ENCODE measurements at places on chromosomes 16 and 17. TPM values are rescaled to one million over a fixed set of nuclear protein-coding genes. Genes with fewer than 3 reads are reported as not detected.

- DNase-seq = no peak
Observed at GRCh38 chr16:83272843-83273242, 534.9 kb upstream of the HSBP1 start.

DNA sequence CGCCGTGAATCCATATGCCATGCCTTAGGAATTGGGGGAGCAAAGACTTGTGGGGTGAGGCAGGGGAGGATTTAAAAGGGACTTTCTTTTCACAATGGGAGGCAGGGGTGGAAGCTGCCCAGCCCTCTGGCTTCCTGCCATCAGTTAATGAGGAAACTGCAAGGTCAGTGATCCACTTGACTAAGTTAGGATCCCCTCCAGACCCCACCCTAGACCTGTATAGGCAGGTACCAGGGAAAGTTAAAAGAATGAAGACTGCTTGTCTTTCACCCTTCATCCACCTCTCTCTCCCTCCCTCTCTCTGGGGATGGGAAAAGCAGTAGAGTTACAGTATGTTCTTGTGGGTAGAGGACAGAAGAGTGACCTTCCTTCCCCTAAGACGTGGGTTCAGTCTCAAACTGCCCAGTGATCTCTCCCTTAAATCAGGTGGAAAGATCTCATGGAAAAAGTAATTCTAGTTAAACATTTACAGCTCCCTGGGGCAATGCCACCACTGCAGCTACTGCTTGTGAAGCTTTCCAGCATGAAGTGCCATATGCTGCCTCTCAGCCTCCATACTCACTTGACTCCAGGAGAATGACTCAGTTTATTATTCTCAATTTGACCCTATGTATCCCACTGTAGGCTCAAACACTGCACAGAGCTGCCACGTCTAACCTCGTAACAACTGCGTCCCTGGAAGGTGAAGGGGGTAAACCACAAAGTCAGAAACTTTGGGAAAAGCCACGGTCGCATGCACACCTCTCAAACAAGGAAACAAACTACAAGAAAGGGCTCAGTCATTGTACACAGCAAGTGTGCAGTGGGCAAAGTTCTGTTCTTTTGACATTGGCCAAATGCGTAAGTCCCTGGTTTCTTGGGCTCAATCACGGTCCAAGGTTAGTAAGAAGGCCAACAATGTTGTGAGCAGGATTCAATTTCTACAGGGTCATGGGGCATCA, 1.2 kb downstream of the COA3 start:
- DNase-seq = peak; percentile 96

- no peak for DNase-seq
Observed at GRCh38 chr16:82082097-82082496, 47.0 kb downstream of the HSD17B2 start.

DNA sequence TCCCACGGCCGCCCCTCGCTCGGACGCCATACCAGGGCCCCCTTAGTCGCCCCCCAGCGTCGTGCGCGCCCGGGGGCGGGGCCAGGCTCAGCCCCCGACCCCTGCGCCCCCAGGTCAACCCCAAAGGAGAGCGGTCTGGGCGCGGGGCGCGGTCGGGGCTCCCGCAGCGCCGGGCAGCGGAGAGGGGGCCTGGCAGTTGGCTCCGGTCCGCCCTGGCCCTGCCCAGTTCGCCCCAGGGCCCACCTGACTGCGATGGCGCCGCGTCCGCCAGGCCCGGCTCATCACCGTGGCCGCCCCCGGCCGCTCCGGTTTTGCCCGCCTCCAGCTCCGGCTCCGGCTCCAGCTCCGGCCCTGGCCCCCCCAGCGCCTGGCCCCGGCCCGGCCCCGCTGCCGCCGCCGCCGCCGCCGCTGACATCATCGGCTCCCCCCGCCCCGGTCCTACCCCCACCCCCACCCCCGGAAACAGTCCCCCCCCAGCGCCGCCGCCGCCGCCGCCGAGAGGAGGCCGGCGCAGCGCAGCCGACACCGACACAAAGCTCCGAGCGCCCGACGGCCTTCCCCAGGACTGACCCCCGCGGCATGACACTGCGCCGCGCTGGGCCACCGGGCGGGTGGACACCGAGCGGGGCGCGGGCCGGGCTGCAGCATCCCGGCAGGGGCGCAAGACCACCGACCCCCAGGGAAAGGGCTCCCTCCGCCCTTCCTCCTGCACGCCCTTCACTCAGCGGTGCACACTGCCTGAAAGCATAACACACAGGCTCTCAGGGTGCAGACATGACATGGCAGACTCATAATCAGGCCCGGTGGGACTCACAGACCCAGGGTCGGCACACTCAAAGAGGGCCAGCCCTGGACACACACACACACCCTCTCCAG, at the start of gene ZBTB4:
Gene ZBTB4, minus strand, starts transcription at position 419 of the 876 bp plus-strand sequence. CDS start 12,830 bp downstream, outside the sequence.
- no peak for DNase-seq

DNA sequence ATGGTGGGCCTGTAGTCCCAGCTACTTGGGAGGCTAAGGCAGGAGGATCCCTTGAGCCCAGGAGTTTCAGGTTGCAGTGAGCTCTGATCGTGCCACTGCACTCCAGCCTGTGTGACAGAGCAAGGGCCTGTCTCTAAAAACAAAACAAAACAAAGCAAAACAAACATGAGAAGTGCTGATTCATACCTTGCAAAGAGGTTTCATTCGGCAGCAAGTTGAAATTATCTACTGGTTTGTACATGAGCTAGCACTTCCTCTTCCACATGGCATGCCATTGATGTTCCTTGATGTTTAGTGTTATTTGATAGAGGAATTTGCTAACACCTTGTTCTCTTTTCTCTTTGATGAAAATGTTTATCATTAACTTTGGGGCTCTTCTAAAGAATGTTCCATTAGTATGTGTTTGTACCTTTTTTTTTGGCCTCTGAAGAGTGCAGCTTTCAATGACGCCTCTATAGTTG, 50.6 kb downstream of the SPECC1 start:
- peak; percentile 80 for DNase-seq

DNA sequence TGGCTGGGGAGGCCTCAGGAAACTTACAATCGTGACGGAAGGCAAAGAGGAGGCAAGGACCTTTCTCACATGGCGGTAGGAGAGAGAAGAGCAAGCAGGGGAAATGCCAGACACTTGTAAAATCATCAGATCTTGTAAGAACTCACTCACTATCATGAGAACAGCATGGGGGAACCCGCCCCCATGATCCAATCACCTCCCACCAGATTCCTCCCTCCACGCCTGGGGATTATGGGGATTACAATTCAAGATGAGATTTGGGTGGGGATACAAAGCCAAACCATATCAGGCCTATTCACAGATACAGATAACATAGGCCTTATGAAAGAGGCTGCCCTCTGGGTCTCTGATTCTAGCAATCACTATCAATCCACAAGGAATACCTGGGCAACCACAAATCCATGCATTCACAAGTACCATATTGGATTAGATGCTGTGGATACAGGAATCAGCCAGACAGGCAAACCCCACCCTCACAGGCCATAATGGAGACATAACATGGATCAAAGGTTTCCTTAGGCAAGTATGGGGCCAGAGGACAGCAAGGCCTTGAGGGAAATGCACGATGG, 284.9 kb downstream of the SOX9 start:
- DNase-seq = no peak

GRCh38 chr17:77400445-77400870, 259.7 kb downstream of the SEC14L1 start:
- DNase-seq = no peak

DNA sequence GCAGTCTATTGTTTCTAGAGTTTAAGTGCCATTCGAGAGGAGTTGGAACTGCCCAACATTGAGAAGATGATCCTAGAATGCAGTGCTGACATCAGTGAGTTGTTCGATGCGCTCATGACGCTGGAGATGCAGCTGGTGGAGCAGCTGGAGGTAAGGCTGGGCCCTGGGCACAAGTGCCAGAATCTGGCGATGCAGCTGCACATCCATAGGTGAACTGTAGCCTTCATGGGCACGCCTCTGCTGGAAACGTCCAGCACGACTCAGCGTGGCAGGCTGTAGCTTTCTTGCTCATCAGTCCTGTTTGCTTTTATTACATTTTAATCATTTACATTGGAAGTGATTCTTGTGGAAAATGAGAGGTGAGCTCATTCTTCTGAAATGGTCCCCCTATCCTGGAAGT, 31.7 kb downstream of the DRC3 start:
- DNase-seq = peak; percentile 4

GRCh38 chr16:5216441-5217080, 119.0 kb upstream of the EEF2KMT start:
- DNase-seq = no peak

DNA sequence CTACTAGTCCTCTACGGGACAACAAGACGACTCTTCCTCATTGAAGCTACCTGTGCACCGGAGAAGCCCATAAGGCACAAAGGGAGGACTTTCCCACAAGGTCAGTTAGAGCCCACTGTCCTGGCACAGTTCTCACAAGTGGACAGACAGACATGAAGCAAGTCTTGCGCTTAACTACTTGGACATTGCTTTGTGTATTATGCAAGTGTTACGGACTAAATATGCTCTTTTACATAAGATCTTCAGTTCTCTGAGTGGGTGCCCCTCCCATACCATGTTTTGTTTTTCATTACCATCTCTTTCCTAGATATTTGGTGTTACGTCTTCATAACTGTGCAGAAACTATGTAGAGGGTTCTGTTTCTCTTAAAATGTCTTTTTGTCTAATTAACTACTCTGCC, 18.1 kb downstream of the ANKRD40CL start:
- DNase-seq = no peak

DNA sequence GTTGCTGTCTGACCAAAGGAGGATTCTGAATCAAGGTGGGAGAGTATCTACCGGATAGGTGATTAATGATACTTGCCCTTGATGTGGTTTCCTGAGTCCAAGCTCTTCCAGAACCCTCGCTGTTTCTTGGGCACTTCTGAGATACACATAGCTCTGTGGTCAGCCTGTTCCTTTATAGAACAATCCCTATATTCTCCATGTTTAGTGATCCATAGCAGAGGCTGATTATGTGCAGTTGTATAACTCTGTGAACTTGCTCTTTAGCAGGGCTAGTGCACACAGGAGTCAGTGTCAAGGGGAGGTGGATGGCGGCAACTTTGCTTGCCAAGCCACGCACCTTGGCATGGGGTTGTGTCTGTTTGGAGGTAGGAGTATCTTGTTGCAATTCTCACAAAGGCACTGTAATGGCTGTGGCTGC, 36.1 kb downstream of the ARL4D start:
- peak; percentile 97 for DNase-seq

DNA sequence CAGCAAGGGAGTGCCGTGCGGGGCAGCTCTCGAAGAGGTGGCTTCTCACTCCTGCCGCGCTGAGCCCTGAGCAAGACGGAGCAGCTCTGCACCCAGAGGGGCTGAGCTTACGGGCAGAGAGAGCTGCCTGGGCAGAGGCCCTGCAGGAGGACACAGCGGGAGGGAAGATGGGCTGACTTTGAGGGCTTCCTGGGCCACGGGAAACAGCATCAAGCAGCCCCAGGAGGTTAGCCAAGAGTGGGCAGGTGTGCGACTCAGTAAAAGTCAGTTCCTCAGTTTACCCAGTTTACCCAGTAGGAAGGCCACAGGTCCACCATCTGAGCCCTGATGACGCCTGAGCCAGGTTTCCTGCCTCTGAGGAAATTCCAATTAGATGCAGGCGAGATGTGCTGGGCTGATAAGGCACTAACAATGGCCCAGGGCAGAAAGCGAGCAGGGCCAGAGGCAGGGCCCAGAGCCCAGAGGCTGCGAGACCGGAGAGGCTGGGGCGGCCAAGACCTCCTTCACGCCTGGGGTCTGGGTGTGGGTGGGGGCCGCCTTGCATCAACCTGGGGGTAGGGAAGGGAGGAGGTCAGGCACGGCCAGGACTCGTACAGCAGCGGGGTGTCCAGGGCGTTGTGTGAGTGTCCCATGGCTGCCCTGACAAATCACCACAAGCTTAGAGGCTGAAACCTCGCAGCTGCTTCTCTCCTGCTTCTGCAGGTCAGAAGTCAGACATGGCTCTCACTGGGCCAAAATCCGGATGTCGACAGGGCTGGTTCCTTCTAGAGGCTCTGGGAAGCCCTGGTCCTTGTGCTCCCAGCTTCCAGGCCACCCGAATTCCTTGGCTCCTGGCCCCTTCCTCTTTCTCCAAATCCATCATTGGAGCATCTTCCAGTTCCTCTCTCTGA, 32.0 kb upstream of the CIBAR2 start:
- DNase-seq = no peak

DNA sequence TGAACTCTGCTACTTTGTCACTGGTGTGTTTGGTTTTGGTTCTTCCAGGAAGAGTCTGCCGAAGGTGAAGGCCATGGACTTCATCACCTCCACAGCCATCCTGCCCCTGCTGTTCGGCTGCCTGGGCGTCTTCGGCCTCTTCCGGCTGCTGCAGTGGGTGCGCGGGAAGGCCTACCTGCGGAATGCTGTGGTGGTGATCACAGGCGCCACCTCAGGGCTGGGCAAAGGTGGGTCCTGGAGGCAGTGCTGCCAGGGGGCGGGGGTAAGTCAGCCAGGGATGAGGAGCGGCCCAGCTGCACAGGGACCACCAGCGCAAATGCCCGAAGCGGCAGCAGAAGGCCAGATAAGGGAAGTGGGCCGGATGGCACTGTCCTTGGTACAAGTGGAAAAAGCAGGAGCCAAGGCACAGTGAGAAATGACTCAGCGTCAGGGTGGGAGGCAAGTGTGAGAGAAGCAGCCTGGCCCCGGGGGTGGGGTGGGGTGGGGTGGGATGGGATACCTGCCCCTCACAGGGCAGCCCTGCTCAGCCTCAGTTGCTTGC, 41.9 kb downstream of the TMEM11 start:
- no peak for DNase-seq

GRCh38 chr17:34386697-34387550, 23.9 kb upstream of the CCL1 start:
- no peak for DNase-seq

DNA sequence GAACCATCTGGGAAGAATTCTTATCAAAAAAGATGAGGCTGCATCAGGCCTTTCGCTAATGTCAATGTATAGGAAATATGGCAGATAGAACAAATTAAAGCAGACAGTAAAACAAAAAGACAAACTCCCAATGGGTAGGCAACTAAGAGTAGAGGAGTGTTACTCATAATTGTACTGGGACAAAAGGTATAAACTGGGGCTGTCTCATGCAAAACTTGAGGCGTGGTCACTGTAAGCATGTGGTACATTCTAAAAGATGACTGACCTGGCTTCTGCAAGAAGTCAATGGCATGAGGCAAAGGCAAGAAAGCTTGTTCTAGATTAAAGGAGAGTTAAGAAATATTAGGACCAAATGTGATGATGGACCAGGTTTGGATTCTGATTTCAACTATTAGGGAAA, 26.7 kb downstream of the SMIM36 start:
- no peak for DNase-seq

DNA sequence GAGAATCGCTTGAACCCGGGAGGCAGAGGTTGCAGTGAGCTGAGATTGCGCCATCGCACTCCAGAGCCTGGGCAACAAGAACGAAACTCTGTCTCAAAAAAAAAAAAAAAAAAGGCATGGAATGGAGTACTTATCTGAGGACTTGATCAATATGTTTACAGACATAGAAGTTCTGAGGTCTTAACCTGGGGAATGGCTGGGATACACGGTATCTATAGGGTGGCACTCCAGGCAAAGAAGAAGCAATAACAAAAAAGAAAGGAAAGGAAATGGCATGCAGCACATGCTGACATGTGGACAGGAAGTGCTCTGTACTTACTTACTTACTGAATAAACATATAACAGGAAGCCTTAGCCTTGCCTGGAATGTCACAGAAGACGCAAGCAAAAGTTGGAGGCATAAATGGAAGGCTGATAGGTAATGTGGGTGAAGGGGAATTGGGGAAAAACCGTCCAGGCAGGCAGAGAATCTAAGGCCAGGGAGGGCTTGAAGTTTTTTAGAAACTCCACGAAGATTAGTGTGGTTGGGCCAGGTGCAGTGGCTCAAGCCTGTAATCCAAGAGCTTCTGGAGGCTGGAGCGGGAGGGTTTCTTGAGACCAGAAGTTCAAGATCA, 10.1 kb upstream of the SPOP start:
- no peak for DNase-seq

CMTM2 gene
- total RNA-seq = not detected

MYH3 gene
- 0.03 TPM for total RNA-seq

RNF222 gene
- total RNA-seq = not detected

KCNH6 gene
- total RNA-seq = not detected

STH gene
- total RNA-seq = 1.0 TPM

Measured in Caki2 (cell line).